ENCODE measurements at places on chromosomes 5 and 9.

DNA sequence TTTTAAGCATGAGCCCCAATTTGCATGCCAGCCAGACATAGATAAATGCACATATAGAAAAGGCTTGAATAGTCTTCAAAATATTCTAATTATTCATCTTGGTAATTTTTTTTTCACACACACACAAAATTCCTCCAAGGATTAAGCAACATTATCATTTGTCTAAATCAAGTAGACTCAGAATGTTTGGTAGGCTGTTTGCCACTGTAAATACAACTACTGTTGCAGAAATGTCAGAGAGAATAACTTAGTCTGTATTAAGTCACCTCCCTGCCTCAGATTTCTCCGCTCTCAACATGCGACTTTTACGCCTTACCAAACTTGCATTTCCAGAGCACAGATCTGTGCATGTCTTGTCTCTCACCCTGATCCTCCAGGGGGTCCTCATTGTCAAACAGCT lies 265.6 kb upstream of the C9orf72 start:
- no peak for DNase-seq

- DNase-seq, result no peak
These were observed 82.1 kb downstream of the PHAX start for GRCh38 chr5:126682856-126683255.

DNA sequence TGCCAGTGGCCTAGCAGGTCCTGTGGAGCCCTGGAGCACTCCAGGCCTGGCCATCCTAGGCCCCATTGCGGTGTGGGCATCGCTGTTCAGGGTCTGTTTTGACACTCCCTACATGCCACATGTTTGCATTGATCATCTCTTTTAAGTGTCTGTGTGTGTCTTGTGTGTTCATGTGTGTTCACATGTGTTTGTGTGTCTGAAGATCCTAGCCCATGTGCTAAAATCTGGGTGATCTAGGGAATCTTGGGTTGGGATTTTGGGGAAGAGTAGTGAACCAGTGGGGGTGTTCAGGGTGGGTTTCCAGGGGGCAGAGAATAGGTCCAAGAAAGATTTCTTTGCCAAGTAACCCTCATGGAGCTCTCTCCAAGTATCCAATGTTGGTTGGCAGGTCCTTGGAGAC lies 8.4 kb downstream of the PSD2 start:
- DNase-seq, result no peak

DNA sequence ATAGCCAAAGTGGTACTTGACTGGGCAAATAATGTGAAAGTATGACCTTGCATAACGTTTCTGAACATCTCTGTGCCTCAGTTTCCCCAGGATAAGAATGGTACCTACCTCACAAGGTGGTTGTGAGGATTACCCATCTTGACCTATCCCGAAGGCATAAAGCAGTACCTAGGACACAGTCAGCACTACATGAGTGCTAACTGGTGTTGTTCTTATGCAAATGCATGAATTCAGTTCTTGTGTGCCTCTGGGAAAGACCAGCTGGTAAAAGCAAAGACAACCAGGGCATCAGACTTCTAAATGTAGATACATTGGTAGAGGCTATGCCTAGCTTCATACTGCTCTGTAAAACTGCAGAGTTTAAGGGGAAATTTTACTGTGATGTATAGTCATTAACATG lies 21.8 kb upstream of the TMEM252 start:
- DNase-seq, result no peak

DNA sequence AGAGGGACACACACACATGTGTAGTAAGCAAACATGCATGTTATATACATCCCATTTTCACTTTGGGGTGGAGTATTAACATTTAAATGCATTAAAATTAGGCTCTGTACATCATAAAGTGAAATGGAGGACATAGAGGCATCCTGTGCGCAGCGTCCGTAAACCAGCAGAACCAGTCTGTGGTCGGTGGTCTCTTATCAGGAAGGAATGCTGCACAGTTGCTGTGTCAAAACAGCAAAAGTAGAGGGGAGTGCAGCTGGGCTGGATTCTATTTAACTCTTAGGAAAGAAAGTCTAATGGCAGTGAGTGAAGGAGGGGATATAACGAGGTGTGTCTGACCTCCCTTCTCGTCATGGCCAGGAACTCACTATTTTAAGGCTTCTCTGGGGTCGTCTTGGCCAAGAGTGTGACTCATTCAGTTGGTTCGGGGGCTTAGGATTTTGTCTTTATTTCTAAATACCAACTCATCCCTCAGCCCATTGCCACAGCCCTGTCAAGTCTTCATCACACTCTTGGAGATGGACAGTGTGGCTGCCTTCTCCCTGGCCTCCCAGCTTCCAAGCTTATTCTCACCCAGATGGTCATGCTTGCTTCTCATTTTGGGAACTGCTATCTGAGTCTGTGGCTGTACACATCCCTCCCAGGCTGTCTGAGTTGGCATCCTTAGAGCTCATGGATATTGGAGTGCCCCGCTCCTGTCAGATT lies 20.1 kb upstream of the CXCL14 start:
- DNase-seq, result no peak

DNA sequence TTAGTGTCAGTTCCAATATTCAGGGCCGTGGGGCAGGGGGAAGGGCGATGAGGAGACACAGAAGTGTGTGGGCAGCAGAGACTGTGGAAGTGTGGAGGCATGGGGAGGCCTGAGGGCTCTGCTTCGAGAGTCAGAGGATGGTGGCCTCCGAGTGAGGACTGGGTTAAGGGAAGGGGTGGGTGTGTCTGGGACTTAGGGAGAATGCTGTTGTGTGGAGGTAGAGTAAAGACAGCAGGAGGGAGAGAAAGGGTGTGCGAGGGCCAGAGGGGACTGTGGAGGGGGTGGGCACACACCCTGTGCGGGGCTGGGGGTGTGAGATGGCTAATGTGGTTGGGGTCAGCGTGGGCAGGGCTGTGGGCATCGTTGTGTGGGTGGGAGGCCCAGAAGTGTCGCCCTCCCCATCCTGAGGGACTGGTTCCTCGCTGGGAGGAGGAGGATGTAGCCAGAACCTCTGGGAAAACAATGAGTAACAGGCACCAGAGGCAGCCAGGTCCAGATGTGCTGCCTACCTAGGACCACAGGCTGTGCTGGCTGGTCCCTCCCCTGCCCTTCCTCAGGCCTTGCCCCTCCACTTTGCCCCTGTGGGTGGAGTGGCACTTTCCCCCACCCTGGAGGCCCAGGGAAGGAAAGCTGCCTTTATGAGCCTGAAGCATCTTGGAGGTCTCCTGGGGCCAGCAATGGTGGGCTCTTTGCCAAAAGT lies 4.2 kb downstream of the USP20 start:
- DNase-seq, result no peak

DNA sequence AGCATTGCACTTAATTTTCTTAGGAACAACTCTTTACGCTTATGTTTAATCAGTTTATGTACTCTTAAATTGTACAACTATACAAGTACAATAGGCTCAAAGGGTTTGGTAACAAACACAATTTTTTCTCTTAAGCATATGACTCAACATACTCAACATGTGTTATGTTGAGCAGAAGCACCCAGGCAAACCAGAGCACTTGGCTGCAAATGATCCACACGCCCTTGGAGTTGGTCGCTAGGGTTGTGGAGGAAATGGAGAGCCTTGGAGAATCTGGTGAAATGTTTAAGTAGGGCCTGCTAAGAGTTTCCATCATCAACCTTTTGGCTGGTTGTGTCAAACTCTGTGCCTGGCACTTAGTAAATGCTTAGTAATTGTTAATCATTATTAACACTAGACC lies 25.1 kb upstream of the MIER3 start:
- no peak for DNase-seq

DNA sequence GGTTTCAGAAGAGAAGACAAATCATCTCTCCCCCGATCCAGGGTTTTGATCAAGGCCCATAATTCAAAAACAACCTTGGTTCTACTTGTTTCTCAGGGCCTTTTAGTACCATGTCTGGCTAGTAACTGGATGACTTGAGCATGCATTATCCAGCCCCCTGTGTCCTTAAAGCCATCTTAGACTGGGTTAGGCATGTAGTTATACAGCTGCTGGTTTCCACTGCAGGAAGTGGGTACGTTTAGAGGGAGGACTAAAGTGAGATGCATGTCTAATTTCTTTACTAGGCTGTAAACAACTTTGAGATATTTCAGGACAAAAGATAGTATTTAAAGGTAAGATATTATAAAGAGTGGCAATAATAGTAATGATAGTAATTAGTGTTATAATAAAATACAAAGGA lies 372.0 kb downstream of the PLK2 start:
- no peak for DNase-seq

DNA sequence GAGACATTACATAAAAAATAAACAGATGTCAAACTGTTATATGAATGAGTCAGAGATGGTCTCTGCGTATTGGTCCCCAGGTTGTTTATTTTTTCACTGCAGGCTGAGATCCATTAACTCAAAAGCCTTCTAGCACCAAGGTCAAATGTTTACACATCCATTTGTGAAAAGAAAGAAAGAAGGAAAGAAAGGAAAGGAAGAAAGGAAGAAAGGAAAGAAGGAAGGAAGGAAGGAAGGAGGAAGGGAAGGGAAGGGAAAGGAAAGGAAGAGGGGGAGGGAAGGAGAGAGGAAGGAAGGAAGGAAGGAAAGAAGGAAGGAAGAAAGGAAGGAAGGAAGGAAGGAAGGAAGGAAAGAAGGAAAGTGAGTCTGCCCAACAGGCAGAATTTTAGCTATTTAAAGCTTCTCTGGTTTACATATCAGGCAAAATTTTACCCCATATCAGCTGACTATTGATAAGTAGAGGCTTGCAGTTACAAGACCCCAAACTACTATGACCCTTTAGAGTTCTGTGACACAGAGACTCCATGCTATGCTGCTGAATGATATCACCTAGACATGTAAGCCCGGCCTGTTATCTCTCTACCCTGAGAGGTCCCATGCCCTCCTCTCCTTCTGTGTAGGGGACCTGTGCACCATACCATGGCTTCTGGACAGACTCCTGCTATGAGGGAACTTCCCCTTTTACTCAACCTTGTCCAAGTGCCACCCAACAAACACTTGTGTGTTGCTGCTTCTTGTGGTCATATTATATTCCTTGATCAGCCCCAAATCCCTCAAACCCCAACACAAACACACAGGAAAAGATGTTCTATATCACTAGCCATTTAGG lies 59.0 kb downstream of the DRD1 start:
- no peak for DNase-seq

DNA sequence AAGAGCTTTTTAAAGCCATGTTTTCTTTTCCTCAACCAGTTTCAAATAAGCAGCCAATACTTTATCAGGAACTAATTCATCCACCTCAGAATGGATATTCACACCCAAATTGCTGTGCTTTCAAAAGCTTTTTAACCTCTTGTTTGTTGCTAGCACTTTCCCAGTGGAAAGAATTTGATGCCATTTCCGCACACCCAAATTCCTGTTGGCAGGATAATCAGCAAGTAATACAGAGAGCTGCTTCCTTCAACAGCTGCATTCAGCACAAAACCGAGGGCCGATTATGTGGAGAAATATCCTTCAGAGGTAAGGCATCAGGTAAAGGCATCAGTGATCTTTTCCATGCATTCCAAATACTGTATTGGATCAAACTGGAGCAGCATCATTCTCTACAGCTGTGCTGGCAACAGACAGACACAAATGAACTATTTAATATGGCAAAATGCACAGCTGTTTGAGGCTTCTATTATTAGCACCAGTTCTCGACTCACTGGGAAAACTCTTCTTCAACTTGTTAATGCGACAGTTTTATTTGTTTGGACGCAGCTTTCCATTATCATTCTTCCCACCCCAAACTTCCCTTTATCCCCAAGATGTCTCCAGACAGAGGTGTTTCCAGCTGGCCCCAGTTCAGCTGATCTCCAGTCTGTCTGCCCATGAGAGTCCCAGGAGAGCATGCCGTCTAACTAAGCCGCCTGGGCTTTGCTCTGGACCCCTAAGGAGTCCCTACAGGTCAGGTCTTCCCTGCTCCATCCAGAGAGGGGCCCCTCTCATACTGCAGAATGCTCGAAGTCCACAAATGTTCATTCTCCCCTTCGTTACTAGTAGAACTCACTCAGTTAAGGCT lies 22.2 kb upstream of the MGAT1 start:
- no peak for DNase-seq

DNA sequence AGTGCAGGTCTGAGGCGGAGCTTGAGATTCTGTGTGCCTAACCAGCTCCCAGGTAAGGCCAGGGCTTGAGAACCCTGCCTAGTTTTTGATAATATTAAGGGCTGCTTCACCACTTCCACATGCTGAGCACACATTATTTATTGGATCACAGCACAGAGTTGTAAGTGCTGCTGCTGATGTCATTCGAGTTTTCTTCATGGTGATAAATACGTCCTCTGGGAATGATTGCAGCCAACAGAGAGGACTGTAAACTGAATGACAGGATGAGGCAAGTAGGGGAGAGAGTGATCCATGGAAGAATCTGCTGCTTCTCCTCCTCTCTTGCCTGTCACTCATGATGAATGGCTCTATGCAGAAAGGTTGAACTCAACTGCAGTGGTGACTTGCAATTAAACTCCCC lies 77.9 kb upstream of the VPS13A start:
- no peak for DNase-seq

- no peak for DNase-seq
These were observed 346.1 kb upstream of the PTGER4 start for GRCh38 chr5:40333459-40334241.

- no peak for DNase-seq
These were observed 2.8 kb upstream of the CTNNAL1 start for GRCh38 chr9:109016132-109016531.

DNA sequence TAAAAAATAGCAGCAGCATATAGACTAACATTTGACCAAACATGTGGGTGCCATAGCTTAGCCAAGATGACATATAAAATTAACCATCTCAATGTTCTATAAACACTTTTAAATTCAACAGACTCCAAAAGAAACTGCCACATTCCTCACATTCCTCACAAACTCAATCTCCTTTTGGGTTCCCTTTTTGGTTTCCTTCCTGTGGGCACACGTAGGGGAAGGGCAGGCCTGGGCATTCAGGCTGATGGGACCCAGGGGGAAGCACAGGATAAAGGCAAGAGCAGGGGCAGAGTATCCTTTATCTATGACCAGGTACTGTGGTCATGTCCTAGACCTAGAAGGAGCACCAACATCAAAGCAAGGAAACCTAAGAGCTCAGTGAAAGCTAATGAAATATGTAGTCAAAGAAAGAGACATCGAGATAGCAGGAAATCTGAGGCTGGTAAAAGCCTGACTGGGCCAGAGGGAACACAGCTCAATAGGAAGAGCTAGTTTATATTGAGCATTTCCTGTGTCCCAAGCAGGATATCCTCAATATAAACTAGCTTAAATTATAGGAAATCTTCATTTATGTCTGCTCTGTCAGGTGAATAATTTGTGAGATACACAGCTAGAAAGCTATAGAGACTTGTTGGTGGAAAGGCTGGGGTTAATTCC lies 13.6 kb upstream of the ERAP1 start:
- no peak for DNase-seq

Data from activated T-helper 2 cell treated with anti-CD3 and anti-CD28 coated beads, Interferon-gamma antibody, Interleukin-2, Interleukin-4, amounts not matched to agents 10 μg/mL and 5 μg/mL and 100 μg/mL, durations not matched to agents 14 hours and 24 hours and 36 hours (primary cell).